Type B pancreatic cell (in vitro differentiated cells): ENCODE measurements at places on chromosomes 5 and 9.

- no peak for DNase-seq
Measured at GRCh38 chr5:149667829-149668330, 62.2 kb upstream of the PPARGC1B start.

- no peak for DNase-seq
Measured at GRCh38 chr5:109994135-109994534, 304.4 kb downstream of the MAN2A1 start.

GRCh38 chr9:76379494-76379893, 14.7 kb downstream of the RFK start:
- no peak for DNase-seq

DNA sequence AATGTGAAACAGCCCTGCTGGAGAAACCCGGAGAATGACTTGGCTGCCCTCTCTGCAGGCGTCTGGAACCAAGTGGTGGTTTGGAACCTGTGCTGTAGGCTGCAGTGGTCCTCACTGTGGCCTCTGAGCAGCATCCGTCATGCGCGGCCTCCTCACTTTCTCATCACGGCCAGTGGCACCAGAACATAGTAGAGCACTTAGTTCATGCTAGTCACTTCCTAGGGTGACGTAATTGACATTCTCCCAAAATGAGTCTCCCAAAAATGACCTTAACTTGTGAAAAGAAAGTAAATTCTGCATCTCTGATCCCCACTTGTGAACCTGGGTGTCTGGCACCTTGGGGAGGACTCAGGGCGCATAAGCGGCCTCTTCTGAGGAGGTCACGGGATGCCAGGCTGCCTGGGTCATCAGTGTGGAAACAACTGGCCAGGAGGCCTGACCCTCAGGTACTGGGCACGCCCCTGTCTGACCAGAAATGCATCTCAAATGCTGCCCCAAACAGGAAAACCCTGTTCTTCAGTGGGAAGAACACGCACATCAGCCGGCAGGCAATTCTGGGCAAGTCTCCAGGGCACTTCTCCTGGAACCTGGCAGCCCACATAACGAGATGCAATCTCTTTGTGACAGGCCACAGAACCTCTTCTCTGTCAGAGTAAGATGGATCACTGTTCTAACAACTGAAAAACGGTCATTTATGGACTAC, 36.6 kb upstream of the SPTLC1 start:
- DNase-seq, result no peak

DNA sequence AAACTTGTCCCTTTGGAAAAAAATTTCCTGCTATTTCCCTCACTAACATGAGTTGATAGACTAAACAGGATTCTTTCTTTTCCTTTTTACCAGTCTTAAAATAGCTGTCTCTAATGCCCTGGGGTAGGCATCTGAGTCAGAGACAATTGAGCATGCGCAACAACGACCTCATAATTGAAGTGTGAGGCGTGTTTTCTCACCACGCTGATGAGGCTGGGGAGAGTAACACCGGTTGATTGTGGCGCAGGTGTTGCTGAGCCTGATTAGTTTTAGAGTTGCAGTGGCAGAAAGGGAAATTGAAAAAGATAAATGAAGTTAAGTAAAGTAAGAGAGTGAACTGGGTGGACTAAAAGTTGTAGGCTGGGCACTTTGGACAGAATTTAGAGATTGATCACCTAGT, 213.7 kb downstream of the TLR4 start:
- no peak for DNase-seq

GRCh38 chr9:75152416-75152815, 64.1 kb downstream of the OSTF1 start:
- no peak for DNase-seq

- no peak for DNase-seq
Measured at GRCh38 chr9:133098104-133098754, 22.8 kb downstream of the RALGDS start.

DNA sequence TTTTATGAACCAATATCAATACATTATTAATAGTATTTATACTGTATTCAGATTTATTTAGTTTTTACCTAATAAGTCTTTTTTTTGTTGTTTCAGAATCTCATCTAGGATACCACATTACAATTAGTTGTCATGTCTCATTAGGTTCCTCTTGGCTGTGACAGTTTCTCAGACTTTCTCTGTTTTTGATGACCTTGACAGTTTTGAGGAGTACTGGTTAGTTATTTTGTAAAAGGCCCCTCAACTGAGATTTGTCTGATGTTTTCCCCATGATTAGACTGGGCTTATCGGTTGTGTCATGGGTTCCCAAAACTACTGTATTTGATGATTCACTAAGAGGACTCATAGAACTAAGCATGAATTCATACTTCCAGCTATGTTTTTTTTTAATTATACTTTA, 56.3 kb downstream of the RNF180 start:
- DNase-seq, result no peak

- DNase-seq, result no peak
Measured at GRCh38 chr9:72204062-72204461, 54.8 kb downstream of the GDA start.

DNA sequence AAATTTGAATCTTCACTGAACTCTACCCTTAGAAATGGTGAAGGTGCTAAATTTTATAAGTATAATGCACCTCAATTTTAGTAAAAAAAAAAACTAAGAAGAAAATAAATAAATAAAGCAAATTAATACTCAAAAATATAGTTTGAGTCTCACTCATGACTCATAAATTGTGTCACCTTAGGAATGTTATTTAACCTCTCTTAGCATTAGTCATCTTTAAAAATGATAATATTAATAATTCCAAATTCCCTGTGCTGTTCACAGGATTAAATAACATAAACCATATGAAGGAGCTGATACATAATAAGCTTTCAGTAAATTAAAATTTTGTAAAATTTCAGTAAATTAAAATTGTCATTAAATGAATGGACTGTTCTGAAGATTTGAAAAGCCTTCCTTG, 339.8 kb upstream of the RGMB start:
- no peak for DNase-seq

DNA sequence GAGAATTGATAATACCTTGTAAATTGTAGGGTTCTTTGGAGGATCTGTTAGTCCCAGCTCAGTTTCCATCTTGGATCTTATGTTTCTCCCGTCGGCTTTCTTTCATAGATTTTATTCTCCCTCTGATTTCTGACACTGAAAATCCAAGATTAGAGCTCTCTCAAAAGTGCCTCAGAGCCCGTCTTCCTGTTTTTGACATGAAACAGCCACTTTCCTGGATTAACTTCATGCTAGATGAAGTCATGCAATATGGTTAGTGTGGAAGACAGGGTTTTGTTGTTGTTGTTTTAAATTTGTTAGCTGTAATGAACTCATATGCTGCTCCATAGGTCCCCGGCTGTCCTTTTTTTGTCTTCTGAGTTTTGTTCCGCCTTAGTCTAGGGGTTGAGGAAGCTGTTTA, 51.6 kb upstream of the ZFR start:
- no peak for DNase-seq

DNA sequence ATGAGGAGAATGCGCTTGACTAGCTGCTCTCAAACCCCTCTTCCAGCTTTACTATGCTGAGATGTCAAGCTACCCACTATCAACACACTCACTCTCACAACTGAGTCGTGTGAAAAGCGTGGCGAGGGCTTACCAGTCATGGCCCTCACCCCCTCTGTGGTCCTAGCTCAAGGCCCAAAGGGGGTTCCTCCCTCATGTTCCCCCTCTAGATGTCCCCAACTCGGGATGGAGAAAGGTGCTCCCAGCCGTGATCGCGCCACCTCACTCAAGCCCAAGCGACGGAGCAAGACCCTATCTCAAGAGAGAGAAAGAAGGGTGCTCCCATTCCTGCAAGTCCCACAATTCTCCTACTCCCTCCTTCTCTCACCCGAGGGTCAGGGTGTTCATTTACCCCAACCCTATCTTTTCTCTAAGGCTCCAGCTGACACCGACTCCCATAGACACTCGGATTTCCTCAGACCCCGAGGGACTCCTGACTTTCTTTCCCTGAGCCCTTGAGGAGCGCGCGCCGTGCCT, 559 bp downstream of the SLC38A9 start:
- no peak for DNase-seq

- peak; percentile 48 for DNase-seq
Measured at GRCh38 chr5:135372654-135373381, 26.2 kb downstream of the MACROH2A1 start.

- no peak for DNase-seq
Measured at GRCh38 chr9:13427587-13427986, 148.1 kb upstream of the MPDZ start.

- DNase-seq, result no peak
Measured at GRCh38 chr9:91391412-91391811, 29.7 kb upstream of the AUH start.

- DNase-seq, result no peak
Measured at GRCh38 chr5:88888848-88889188, 5.8 kb upstream of the MEF2C start.

GRCh38 chr5:57231607-57232006, 57.7 kb downstream of the GPBP1 start:
- DNase-seq, result no peak

DNA sequence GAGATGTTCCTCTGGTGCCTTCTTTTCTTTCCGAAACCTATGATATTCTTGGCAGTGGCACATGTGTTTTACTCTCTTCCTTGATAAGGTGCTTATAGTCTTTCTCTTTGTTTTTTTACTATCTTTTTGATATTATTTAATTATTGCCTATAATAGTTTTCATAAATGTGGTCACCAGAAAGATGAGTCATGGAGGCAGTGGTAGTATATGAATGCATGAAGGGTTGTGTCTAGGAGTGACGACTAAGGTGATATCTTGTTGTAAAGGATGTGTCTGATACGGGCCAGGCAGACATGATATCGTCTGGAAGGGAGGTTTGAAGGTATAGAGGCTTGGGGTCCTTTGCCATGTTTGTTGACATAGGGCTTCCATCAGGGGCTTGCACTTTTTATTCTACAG, 36.8 kb downstream of the SLC44A1 start:
- no peak for DNase-seq

DNA sequence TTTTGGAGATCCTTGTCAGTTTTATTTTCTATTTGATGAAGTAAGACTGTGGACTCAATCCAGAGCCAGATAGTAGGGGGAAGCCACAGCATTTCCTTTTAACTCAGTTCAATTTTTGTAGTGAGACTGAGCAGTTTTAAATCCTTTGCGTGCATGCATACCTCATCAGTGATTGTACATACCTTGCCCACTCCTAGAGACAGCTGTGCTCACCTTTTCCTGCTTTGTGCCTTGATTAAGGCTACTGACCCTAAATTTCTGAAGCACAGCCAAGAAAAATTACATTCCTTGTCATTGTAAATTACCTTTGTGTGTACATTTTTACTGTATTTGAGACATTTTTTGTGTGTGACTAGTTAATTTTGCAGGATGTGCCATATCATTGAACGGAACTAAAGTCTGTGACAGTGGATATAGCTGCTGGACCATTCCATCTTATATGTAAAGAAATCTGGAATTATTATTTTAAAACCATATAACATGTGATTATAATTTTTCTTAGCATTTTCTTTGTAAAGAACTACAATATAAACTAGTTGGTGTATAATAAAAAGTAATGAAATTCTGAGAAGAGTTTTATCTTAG, 17.8 kb downstream of the DIMT1 start:
- no peak for DNase-seq

DNA sequence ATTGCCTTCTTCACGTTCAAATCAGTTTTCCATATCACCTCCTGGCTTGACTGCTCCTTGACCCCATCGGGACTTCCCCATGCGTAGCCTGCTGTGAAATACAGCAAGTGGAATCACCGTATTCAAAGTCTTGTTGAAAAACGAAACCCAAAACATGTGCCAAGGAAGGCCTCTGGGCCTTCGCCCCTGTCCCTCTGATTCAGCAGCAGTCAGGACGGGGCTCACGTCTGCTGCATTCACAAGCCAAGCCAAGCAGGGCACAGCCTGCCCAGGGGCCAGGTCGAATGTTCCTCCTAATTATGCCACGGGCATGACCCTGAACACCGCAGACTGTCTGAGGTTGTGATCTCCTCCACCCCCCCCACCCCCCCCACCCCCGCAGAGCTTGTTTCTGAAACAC, 960 bp upstream of the CTNND2 start:
- no peak for DNase-seq

DNA sequence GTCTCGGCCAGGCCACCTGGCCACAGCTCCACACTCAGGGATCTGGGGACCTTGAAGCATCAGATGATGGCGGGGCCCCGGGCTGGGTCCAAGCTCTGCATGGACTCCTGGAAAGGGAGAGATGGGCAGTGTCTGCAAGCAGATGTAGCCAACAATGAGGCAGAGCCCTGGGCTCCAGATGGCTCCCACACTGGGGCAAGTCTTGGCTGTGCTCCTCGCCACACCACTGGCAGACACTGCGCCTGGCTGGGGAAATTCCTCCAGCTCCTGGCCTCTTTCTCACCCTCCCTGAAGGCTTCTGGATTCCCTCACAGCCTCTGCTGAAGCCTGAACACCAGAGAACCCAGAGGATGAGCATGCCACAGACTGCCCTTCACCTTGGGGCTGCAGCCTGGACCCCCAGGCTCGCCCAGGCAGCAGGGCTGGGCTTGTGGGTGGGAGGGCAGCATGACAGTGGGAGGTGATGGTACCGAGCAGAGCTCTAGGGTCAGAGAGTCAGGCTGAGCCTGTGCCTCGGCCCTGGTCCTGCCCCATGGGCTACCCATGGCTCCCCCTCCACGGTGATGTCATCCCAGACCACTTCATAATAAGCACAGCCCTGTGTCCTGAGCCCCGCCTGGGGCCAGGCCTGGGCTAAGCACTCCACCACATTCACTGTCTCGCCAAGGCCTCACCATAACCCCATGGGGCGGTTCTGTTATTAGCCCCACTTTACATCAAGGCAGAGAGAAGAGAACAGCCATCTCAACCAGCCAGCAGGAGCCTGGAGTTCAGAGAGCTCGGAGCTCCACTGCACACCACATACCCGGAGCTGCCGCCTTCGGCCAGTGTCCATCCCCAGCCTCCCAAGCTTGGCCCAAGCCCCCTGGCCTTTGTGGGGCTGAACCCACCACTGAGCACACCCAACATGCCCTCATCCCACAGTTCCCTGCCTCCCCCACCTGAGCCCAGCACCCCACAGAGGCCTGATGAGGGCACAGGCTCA, 62.2 kb upstream of the ADAMTS2 start:
- peak; percentile 67 for DNase-seq

GRCh38 chr5:77777281-77777892, 1.2 kb upstream of the TBCA start:
- no peak for DNase-seq

DNA sequence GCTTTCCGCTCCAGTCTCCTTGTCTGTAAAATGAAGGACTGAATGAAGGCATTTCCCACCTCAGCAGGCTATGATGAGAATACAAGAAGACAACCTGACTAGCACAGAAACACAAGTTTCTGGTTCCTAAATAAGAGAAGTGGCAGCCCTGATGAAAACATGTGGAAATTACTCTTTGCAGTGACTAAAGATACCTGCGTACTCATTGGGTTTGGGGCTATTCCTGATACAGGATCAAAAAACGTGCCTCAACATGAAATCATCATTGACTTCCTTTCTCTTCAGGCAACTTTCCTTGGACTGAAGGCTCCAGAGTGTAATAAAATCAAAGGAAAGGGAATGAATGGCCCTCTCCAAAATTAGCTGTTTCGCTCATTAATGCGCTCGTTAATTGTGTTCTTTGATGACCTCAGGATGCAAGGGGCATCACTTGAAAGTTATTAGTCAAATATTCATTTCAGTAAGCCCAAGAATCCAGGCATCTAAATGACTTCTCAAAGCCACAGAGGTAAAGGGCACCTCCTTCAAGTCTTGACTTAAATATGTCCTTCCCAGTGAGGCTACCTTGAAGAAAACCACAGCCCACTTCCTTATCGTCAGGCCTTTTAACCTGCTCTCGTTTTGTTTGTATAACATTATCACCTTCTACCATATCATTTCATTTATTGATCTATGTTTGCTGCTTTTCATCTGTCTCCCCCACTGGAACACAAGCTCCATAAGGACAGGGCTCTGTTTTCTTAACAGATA, 68.9 kb downstream of the RASEF start:
- DNase-seq, result no peak
